ENCODE measurements at places on chromosomes 6 and 20.

GRCh38 chr20:53711333-53712211 lies 117.9 kb upstream of the ZNF217 start:
- DNase-seq = no peak

DNA sequence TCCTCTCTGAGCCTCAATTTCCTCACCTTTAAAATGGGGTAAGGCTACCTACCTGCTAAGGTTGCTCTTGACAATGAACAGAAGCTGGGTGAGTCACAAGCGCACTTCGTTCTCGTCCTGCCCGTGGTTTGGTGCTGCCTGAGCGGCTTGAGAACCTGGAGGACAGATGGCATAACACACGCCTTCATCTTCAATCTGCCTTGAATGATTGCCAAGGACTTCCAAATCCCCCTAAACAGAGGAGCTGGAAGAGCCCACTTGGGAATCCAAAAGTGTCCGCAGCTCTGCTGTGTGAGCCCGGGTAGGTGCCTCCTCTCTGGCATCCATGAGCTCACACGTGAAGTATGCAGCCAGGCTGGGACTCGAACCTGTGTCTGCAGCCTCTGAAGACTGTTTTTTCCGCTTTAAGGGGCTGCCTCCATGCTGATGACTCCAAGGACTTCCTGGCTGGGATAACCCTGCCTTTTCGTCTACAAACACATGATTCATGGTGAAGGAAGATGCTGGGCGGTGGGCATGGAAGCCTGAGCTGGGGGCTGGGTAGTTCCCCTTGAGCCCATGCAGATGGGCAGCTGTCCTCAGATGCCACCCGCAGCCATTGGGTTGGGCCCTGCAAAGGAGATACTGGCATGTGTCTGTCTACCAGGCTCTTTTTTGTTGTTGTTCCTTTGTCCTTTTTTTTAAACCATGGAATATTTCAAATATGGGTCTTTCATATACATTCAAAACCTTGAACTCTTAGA lies 25.3 kb upstream of the CSNK2A1 start:
- no peak for DNase-seq

DNA sequence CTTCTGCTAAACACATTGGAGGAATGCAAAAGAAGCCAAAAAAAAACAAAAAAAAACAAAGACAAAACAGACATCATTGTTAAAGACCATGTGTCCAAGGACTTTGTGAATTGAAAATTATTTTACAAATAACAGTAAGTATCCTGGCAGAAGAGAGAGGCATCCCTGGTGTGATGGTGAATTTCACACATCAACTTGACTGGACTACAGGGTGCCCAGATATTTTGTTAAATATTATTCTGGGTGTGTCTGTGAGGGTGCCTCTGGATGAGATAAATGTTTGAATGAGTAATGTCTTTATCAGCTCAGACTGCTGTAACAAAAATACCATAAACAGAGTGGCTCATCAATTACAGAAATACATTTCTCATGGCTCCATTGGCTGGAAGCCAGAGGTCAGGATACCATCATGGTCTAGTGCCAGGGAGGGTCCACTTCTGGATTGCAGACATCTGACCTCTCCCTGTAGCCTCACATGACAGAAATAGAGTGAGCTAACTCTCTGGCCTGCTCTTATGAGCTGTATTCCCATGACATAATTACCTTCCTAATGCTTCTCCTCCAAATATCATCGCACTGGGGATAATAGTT lies 12.2 kb upstream of the C6orf118 start:
- no peak for DNase-seq

- no peak for DNase-seq
Measured at GRCh38 chr6:89649682-89650081, 11.1 kb upstream of the LYRM2 start.

DNA sequence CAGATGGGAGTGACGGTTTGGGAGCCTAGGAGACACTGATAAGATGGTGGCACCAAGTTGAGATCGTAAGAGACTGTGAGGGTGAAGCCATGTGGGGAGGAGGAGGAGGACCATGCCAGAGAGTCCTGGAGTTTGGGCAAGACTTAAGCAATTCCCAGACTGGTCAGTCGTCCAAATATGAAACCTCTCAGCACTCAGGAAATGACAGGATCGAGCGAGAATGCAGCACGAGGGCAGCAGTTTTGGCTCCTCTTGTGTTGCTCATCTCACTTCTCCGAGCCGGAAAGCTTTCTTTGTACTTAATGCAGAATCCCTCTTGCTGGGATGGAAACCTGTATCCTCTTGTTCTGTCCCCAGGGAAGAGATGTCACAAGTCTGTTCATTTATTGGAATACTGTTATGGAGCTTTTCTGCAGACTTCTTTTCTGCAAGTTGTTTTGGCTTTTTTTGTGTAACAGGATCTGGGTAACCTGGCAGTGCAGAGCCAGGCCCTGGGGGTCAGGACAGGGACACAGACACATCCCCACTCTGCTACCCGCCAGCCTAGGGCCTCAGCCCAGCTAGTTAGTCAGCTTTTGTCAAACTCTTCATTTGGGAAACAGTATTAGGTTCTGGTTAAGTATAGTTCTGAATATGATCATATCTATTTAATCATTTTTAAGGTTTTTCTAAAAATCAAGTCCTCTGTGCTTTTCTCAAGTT lies 34.3 kb downstream of the FNDC1 start:
- DNase-seq = no peak

- peak; percentile 61 for DNase-seq
Measured at GRCh38 chr6:26521600-26522391, 16.4 kb upstream of the HMGN4 start.

- DNase-seq = no peak
Measured at GRCh38 chr20:51034476-51034875, 11.6 kb upstream of the KCNG1 start.

GRCh38 chr6:120604510-120604909 lies 729.8 kb downstream of the TBC1D32 start:
- DNase-seq = no peak

All from stimulated activated CD4-positive, alpha-beta T cell treated with anti-CD3 and anti-CD28 coated beads, Interleukin-1b, Interleukin-23, amount 100 ng/mL, for 24 hours (primary cell).